ENCODE measurements at places on chromosomes 5 and 9. TPM values are rescaled to one million over a fixed set of nuclear protein-coding genes. Genes with fewer than 3 reads are reported as not detected.

Gene ANKRD34B
- 0.30 TPM for total RNA-seq

DNA sequence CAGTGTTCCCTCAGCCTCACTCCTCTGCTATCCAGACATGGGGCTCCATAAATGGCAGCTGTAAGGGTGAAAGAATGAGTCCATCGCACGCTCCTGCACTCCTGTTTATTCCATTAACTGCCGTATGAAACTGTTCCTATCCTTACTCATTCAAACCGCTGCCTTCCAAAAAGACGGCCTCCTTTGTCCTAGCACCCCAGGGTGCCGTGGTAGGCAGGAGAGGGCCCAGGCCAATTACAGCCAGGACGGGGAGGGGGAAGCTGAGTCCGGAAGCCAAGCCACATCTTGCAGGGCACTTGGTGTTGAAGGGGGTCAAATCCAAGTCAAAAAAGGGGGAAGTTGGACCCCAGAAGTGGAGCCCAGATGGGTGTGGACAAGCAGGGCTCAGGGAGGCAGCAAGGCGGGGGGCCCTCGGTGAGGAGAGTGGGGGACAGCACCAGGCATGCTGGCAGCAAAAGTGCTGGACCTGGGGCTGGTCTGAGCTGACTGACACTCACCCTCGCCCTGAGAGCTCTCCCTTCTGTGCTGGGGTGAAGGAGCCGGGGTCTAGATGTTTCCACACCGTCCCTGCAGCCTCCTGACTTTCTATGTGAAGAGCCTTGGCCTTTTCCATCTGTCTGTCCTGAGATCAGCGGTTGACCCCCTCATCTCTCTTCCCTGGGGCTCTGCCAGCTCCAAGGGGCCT is 63.3 kb downstream of the COL23A1 start:
- no peak for DNase-seq

Gene SLC6A7
- total RNA-seq = not detected

GRCh38 chr9:25716220-25716872 is 38.1 kb upstream of the TUSC1 start:
- no peak for DNase-seq

DNA sequence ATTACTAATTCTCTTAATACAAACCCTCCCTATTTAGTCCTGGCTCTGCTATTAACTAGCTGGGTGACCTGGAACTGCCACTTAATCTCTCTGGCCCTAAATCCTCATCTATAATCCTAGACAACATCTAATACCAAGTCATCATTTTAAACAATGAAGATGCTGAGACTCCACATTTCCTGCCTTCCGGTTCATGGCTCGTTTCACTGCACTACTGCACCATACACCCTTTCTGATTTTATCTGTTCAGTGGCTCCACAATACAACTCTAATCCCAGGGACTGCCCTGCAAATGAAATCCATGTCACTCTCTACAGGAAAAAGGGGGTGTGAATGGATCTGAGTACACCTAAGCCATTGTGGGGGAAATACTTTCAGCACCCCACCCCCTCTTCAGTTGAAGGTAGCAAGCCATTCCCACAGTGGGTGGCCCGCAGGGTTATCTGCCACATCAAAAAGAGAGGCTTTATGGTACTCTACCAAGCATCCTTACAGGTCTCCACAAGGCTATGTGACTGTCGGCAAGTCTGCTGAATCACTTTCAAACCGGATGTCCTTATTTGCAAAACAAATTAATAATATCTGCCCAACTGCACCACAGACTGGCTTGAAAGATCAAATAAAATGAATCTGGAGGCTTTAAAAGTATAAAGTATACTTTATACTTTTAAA is 89.5 kb downstream of the EPB41L4A start:
- no peak for DNase-seq

DNA sequence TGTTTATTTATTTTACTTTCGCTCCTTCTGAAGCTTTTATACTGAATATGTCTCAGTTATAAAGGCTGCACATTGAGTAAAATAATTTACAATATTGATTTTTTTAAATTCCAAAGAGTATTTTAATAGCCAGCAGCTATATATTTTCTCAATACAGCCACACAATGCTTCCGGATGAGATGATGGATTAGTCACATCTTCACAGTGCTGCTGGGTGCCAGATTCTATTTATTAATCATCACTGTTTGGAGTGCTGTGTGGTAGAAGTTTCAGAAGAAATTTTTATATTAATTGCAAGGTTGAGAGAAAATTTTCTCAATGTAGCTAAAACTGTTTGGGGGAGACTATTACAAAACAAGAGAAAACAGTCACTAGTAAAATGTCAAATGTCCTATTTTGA is 989.8 kb downstream of the TLE4 start:
- DNase-seq = no peak

DNA sequence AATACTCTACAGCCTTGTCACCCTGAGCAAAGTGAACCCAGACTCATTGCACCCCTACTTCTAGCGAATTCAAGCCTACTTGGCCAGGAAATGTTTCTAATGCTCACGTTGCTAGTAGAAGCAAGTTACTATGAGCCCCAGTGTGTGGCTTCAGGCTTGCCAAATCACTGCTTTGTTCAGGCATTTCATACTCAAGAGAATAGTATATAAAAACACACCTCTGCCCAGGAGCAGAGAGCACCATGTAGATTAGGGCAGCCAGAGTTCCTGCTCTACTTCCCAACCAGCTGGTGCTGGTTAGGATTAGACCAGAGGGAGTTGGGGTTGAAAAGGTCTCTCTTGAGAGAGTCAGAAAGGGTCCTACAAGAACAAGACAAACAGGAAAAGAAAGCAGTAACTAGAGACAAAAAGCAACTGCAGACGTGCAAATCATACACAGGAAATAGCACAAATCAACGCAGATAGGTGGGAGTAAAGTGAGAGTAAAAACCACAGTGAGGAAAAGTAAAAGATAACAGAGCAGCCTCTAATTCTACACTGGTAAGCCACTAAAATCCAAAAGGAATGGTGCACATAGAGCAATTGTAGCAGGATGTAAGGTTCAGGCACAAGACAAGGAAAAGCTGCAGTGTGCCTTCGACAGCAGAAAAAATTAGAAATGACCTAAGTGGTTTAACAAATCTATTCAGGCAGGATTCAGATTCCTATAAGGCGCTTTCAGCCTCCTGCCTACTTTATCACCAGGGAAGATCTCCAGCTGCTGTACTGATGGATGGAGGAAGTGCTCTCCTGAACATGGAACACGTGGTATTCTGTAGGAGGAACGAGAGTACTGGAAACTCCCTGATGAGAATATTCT is 49.6 kb upstream of the KIF2A start:
- DNase-seq = no peak

GRCh38 chr5:51185850-51186329 is 197.4 kb upstream of the ISL1 start:
- no peak for DNase-seq

GRCh38 chr5:82922086-82922734 is 155.0 kb downstream of the TMEM167A start:
- no peak for DNase-seq

DNA sequence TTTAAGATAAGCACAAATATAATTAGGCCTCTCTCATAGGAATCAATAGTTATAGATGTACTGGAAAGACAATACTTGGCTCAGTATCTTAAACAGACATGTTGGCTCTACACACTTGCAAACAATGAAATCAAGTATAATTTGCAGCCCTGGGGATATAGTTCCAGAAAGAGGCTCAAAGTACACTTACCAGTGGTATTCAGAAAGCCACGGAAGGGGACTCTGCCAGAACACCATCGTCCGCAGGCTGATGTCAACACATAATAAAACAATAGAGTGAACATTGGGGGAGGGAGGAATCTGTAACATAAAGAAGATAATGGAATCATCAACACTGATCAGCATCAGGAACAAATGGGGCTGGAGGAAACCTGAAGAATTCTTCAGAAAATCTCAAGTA is 31.2 kb upstream of the EBF1 start:
- DNase-seq = no peak

DNA sequence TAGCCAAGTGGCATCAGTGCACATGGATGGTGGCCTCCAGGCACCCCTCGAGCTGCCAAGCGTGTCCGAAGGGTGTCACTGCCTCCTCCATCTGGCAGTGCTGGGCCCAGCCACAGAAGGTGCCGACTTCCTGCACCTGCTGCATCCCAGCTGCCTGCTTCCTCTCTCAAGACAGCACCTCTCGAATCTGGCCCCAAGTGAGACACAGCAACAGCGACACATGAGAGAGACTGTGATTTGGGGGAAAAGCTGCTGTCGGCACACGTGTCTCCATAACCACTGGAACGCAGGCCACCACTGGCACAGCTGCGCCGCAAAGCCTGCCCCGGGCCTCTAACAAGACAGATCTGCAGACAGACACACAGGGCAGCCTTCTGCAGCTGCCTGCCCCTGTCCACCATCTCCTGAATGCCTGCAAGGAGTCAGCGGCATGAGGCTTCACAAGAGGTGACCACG is 8.8 kb downstream of the CLPTM1L start:
- DNase-seq = no peak

- DNase-seq = no peak
Measured at GRCh38 chr5:150789943-150790611, 11.5 kb downstream of the SMIM3 start.

DNA sequence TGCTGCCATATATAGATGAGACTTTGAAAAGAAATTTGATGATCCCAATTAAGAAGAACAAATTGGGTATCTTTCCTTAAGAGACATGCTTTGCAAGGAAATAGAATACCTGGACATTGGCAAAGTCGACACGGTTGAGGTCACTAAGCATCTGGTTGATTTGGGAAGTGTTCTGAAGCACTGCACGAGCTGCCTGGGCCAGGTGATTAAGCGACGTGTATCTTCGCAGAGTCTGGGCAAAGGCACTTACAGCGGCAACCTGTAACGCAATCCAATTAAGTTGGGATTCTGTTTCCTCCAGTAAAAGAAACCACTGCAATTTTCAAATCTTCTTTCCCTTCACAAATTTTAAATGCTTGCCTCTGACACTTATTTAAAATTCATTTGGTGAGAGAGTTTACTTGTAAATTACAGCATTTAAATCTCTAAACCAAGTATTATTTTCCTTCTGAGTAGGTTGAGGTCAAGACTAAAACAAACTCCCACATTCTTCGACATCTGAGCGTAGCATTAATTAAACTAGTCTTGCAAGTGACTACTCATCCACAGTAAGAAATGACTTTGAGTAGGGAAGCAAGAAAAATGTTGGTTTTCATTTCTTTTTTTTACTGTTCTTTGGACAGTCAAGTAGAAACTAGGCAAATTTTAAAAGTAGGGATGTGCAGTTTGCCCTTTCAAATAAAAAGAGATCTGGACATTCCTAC is 262.8 kb downstream of the RFX3 start:
- no peak for DNase-seq

GRCh38 chr5:132497488-132497997 is 7.0 kb upstream of the IRF1 start:
- DNase-seq = peak; percentile 70

DNA sequence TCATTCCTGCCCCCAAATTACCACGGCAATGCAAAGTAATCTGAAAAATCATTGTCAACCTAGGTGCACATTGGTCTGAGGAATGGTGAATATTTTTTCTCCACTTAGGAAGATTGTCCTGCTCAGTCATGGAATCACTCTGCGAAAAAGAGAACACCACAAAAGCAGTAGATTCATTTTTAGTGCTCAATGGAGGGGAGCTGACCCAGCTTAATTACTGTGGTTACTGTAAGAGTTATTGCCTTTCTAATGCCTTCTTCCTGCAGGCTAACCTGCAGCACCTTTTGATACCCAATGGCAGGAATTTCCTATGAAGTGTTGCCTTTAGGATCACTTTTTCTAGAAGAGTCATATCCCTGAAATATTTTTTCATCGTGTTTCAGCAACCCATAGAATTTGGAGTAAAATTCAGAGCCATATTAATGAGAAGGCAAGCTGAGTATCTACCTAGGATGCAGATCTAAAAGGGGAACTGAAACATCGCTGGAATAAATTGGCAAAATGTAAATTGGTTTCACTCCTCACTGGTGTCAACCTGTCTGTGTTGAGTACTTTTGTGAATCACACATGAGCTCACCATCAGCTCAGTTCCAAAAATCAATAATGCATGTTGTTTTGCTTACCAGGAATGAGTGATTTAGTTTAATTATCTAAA is 464.5 kb downstream of the CSNK1G3 start:
- DNase-seq = no peak

Gene MYOZ3
- 0.92 TPM for total RNA-seq

Gene ZBED3
- 13.4 TPM for total RNA-seq

DNA sequence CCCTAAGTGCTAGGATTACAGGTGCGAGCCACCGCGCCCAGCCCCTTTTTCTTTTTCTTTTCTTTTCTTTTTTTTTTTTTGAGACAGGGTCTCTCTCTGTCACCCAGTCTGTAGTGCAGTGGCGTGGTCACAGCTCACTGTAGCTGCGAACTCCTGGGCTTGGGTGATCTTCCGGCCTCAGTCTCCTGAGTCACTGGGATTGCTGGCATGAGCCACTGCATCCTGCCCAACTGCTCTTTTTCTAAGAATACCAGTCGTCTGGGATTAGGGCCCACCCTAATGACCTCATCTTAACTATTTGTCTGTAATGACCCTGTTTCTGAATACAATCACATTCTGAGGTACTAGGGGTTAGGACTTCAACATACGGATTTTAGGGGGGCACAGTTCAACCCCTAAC is 34.1 kb upstream of the NANS start:
- DNase-seq = no peak
